Fibroblast of lung (primary cell): ENCODE measurements at places on chromosomes 5 and 9.

- DNase-seq: no peak
These were observed 30.5 kb upstream of the ADAM19 start for GRCh38 chr5:157606046-157606445.

DNA sequence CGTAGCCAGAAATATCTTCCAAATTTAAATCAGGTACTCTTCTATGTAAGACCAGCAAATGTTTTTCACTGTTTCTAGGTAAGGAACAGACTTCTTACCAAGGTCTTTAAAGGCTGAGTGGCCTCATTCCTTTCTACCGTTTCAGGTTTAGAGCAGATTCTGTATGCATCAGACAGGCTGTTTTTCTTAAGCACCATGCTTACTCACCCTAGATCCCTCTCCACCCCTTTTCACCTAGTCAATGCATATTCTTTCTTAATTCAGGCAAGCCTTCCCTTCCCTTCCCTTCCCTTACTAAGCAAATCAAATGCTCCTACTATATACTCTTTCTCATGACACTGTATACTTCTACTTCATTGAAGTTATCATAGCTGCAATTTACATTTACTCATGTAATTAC, 70.7 kb downstream of the RFX3 start:
- no peak for DNase-seq

- DNase-seq: no peak
These were observed 166.0 kb downstream of the ROR2 start for GRCh38 chr9:91783876-91784672.

DNA sequence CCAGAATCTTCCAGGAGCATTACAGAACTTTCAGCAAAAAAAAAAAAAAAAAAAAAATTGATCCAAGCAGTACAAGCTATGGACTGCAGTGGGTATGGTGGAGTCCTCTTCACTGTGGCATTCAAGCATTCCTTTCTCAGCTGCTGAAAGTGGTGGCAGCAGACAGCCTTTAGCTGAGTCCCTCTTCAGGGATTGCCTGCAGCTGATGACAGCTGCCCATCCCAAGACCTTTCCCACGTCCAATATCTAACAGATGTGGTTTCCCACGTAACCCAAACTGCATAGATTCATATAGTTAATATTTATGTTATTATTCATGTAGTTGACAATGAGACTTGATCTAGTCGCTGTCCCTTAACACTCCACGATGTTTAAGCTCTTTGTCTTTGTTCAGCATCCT, 475.9 kb downstream of the TLE1 start:
- DNase-seq: no peak

DNA sequence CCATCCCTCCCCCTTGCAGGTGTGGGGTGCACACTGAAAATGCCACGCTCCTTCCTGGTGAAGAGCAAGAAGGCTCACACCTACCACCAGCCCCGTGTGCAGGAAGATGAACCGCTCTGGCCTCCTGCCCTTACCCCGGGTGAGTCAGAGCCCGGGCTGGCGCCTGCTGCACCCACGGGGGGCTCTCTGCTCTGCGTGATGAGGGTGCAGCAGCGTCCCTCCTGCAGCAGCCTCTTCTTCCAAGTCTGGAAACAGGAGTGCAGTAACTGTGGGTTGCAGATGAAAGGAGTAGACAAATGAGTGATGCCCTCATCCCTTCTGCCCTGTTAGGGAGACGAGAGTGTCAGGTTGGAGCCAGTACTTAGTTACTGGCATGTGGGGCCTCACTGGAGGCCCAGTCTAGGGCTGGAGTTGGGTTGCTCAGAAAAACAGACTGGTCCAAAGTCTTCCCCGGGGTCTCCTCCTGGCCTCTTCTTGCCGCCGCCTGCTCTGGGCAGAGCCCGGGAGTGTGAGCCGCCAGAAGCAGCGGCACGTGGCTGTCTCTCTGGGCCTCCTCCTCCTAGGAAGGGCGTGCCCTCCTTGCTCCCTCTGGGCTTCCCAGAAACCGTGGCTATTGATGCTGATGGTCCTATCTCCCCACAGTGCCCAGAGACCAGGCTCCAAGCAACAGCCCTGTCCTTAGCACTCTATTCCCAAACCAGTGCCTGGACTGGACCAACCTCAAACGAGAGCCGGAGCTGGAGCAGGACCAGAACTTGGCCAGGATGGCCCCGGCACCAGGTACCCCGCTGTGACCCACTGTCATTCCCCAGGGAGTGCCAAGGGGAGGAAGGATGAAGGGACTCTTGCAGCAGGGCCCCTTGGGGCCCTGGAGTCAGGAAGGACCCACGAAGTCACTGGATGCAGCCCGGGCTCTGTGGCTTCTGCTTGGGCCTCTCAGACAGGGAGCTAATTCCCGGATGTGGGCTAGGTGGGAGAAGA, 8.4 kb downstream of the GFI1B start:
- peak; percentile 7 for DNase-seq
